ENCODE measurements at places on chromosomes 12 and 14.

GRCh38 chr12:55734595-55734994, 5.8 kb upstream of the CD63 start:
- no peak for DNase-seq

GRCh38 chr12:51234530-51234929, 4.1 kb upstream of the DAZAP2 start:
- no peak for DNase-seq

GRCh38 chr12:121093487-121093891, 39.2 kb upstream of the P2RX7 start:
- no peak for DNase-seq

DNA sequence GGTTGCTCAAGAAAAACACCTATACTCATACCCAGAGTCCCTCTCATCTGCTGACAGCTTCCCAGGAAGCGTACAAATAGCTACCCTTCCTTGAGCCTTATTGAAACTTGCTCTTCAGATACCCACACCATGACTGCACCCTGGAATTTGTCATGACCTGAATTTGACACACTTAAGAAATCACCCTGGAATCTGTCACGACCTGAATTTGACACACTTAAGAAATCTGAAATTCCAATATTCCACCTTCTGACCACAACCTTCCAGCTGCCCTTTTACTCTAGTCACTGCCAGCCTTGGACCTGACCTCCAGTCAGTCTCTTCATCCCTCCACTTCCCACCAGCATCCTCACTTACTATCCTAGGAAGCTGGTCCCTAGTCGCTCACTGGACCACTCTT, 1.1 kb upstream of the HAL start:
- no peak for DNase-seq

- no peak for DNase-seq
Measured at GRCh38 chr12:24724814-24725213, 224.1 kb downstream of the BCAT1 start.

DNA sequence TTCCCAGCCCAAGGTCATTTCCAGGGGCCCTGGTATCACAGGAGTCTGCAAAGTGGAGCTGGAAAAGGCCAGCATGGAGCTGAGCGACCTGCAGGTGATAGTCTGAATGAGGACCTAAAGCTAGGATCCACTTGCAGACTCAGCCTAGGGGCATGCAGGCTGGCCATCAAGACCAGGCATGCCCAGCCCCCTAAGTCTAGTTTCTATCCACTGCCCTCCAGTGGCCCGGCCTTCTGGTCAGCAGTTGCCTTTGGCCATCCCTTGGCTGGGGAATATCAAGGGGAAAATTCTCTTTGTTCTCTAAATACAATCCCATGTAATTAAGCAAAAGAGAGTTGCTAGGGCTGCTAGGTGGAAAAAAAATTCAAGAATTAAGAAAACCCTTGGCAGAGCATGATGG, 96.3 kb upstream of the LHX5 start:
- no peak for DNase-seq

- DNase-seq = no peak
Measured at GRCh38 chr12:12018454-12018853, 52.3 kb upstream of the BCL2L14 start.

DNA sequence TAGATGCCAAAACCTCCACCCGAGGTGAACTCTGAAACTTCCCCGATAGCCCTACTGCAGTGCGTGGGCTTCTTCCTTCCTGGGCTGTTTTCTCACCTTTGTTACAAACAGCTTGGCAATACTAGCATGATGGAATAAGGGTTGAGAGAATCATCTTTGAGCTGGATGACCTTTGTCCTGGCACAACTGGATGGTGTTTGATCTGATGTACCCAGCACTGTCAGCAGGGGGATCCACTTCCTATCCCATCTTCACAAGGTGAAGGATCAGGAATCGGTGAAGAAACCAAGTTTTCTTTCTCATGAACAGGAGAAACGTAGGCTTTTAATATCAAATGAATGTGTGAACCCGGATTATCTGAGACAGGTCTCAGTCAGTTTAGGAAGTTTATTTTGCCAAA, 19.5 kb upstream of the LRRC10 start:
- DNase-seq = no peak

- no peak for DNase-seq
Measured at GRCh38 chr14:22800346-22800745, 14.9 kb downstream of the SLC7A7 start.

- no peak for DNase-seq
Measured at GRCh38 chr12:79439175-79439825, 251.5 kb downstream of the PAWR start.

DNA sequence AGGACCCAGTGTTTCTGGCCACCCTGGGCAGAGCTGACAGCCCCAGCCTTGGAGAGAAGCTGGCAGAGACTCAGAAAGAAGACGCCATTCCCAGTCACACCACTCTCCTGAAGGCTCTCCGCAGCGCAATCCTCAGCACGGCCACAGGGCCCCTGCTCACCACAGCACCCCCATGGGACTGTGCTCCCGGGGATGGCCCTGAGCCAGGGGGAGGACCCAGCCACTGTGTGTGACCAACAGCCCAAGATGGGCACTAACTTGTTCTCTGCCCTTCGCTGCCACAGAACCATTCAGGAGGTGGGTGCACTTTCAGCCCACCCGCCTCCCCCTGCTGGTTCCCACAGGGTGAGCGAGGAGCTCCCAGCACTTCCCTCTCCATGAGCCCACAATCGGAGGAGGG, 57.1 kb downstream of the CCNK start:
- DNase-seq = no peak

DNA sequence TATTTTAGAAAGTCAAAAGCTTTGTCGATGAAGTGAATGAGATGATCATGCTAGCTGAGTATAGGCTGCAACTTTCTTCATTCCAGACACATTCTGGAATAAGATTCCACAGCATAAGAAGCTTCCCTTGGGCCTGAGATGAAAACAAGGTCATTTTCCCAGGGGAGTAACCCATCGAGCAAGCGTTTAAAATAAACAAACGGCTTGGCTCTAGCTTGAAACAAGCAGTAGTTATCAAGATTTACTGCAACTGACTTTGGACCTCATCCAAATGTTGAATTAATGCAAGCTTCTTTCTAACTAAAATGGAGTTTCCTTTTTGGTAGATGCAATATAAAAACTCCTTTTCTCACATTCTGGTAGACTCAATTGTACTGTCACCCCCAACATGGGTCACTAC, 23.0 kb downstream of the KCNJ8 start:
- no peak for DNase-seq
